ENCODE measurements at places on chromosomes 2 and 18. TPM values are rescaled to one million over a fixed set of nuclear protein-coding genes. Genes with fewer than 3 reads are reported as not detected.

The IL36G gene
- total RNA-seq, result not detected

The BOK gene
- total RNA-seq, result 27.7 TPM

The BCL11A gene
- total RNA-seq, result 0.17 TPM

The VWA3B gene
- not detected for total RNA-seq

The C1QL2 gene
- 0.48 TPM for total RNA-seq
